T1000 (cell line): ENCODE measurements at places on chromosomes 4 and X.
A peak's percentile ranks its signal among the peaks of the same experiment; 100 is the strongest.

DNA sequence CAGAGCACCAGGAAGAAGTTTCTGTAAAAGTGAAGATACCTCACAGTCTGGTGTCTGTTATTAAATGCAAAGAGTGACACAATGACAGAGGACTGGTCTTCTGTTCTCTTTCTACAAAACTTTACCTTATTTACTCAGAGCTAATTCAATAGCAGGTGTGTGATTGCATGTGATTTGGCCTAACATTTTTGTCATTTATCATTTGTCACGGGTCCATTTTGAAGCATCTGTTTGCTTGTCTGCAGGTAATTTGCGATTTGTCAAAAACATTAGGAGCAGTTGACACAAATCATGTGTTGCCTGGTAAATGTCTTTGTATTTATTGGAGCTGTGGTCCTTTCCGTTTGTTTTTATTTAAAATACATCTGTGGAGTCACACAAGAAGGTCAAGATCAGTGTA, 1232.4 kb downstream of the STIM2 start:
- DNase-seq, result no peak

DNA sequence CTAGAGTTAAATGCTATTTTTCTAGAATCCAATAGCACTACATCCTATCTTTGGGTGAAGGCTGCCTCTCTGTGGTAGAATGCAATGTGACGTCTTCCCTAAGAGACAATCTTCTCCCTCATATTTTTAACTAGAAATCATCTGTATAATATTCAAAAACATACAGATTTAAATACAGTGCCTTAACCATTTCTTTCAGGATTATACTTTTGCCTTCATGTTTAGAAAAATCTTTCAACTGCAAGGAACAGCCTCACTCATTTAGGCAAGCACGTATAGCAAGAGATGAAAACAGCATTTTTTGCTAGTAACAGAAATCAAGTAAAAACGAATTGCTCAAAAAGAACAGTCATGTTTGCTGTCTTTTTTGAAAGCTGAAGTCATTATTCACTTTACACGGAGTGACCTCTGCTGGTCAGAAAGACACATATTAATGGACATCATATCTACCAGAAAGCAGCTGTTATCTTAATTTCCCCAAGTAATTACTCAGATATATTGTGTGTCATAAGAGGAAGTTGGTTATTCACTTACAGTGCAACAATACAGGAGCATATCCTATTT, 422.3 kb downstream of the STPG2 start:
- DNase-seq, result no peak

DNA sequence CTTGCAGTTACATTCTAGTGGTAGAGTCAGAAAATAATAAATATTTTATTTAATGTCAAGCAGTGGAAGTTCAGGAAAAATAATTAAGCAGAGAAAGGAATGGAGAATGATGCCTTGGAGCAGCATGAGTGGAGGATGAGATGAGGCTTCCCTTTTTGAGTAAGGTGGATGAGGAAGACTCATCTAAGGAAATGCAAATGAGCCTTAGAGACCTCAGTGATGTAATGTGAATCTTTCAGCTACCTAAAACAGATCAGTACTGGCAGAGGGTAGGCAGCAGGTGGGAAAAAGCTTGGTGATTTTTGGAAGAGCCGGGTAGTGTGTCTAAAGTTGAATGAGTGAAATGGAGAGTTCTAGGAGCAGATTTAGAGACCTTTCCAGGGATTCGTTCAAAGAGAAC, 118.2 kb downstream of the GRID2 start:
- no peak for DNase-seq

- DNase-seq, result no peak
Observed at GRCh38 chr4:87461281-87461700, 38.9 kb downstream of the NUDT9 start.

- DNase-seq, result no peak
Observed at GRCh38 chr4:1057403-1057745, 45.9 kb downstream of the FGFRL1 start.

DNA sequence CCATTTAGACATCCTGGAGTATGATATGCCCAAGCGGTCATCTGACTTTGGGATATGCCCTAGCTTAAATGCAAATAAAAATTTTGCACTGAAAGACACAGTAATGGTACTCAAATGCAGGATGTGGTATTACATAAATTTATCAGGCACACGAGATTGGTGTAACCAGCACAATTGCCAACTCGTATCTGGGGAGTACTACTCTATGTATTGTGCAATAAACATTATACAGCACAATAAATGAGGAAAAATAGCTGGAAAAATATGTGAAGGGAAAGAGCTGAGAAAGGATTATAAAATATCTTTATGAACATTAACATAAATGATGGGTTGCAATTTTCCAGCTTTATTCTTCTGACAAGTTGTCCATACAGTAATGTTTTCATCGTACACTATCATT, 505.5 kb upstream of the TENM3 start:
- no peak for DNase-seq

DNA sequence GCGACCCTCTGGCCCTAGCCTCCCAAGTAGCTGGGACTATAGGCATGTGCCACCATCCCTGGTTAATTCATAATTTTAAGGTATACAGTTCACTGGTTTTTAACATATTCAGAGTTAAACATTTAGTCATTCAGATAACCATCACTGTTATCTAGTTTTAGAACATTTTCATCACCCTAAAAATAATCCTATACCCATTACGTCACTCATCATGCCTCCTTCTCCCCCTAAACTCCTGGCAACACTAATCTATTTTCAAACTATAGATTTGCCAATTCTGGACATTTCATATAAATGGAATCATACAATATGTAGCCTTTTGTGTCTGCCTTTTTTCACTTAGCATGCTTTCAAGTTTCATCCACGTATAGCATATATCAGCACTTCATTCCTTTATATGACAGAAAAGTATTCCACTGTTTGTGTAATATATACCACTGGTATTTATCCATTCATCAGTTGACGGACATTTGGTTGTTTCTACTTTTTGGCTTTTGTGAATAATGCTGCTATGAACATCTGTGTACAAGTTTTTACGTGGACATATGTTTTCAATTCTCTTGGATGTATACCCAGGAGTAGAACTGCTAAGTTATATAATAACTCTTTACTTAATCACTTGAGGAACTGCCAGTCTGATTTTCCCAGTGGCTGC, 32.0 kb upstream of the RPS3A start:
- DNase-seq, result no peak

GRCh38 chr4:169335331-169335730, 64.6 kb upstream of the SH3RF1 start:
- no peak for DNase-seq

DNA sequence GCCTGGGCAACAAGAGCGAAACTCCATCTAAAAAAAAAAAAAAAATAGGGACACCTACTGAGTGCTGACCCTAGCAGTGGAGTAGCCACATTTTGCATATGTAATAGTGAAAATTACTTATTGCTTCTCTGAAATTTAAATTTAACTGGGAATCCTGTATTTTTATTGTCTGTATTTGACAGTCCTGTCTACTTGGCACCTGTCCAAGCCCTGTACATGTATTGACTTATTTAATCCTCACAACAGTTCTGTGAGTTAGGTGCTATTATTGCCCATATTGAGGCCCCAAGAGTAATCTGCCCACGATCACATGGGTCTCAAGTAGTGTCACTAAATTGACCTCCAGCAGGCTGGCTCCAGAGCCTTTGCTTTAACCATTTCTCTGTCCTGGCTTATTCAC, 81.6 kb downstream of the WDR19 start:
- DNase-seq, result no peak

DNA sequence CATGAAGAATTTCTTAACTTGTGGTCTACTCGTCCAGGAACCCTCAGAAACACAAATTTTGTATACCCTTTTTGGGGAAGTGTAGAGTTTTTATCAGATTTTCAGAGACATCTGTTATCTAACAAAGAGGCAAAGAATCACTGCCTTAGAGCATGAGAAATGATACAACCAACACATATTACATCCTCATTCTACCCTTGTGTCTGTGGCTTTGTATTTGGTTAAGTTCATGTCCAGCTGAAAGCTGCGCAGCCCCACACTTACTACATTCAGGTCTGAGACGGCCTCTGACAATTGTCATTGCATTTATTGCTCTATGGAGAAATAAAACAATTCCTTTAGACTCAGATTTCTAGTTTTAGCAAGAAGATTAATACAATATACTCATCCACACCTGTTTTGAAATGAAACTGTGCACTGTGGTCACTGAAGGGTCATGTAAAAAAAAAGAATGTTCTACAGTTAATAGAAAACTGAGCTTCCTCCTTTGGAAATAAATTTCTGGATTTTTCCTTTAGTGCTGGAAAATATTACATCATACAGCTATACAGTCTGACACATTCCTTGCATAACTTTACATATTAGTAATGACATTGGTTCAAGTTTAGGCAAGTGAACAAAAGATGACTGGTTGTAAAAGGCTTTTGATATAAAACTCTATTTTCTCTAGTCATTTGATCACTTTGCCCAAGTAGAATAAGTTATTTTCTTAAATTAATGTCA, 39.8 kb downstream of the GLRB start:
- DNase-seq, result no peak

DNA sequence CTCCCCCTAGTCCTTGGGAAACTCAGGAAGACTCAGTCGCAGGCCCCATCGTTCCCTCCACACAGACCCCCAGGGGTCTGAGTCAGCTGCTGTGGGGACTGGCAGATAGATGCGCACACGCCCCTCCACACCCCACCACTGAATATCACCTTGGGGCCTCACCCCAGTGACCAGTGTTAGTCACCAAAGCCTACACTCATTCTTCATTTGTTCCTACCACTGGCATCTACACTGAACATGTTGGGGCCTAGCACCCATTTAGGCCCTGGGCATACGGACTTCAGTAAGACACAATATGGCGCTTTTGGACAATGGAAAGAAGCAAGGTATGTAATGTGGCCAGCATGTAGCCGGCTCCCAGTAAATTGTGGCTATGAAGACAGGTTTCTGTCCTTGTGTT, 154.1 kb upstream of the PJA1 start:
- DNase-seq, result no peak

DNA sequence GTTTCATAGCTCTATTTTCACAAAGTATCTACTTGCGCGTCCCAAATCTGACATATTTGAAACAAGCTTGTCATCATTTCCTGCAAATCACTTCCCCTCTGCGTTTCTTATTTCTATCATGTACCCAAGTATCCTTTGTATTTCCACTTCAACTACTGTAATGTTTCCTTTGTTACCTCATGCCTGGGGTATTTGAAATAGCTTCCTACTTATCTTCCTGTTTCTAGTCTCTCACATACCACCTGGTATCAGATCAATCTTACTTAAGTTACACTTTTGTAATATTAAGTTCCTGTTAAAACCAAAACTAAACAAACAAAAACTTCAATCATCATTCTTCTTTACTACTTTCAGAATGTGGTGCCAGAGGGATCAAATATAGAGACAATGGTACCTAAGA, 93.6 kb upstream of the SMAD1 start:
- no peak for DNase-seq

DNA sequence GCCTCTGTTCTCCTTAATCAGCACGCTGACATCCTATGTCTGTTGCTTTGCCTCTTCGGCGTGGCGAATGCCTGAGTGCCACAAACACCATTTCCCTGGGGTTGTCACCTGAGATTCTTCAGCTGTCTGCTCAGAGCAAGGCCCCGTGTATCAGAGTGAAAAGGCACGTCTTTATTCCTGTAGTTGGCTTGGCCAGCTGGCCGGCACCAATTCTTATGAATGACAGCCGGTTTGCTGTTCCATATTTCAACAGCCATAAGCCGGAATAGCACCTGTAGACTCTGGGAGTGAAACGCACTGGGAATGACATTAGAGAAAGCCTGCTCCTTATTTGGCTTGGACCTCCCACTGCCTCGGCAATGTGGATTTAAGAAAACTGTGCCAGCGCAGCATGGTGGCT, 89.3 kb downstream of the MGST2 start:
- no peak for DNase-seq

- peak; percentile 18 for DNase-seq
Observed at GRCh38 chr4:3074846-3075651, 568 bp downstream of the HTT start.

DNA sequence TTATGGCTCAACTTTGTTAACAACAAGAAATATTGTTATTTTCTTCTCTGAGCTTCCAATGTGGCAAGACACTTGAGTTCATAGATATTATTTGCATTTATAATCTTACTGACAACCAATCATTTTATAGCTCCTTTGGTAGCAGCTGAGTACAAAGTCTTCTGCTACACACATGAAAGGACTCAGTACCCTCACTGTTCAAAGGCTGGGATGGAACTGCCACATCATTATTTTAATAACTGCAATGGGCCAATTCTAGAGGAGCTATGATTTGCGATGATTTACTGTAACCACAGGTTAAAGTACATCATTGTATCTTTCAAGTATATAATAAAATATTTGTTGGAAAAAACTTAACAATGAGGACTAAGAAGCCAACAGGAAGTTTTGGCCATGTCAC, 10.9 kb downstream of the MTTP start:
- DNase-seq, result no peak

GRCh38 chr4:134560728-134561127, 359.1 kb upstream of the PABPC4L start:
- DNase-seq, result no peak

DNA sequence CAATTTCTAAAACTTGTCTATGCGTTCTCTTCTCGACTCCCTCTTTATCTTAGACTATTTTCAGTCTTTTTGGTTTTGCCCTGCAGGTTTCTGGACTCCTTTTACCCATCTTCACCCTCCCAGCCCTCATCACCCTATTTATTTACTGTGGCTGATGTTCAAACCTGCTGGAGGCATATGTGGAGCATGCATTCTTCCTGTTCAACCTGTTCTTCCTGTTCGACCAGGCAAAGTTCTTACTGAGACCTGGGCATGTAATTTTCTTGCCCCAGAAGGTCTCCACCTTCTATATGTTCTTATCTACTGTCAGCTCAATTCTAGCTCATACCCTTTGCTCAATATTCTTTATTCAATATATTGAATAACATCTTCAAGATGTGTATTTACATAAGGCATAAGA, 69.4 kb upstream of the AGA start:
- no peak for DNase-seq

DNA sequence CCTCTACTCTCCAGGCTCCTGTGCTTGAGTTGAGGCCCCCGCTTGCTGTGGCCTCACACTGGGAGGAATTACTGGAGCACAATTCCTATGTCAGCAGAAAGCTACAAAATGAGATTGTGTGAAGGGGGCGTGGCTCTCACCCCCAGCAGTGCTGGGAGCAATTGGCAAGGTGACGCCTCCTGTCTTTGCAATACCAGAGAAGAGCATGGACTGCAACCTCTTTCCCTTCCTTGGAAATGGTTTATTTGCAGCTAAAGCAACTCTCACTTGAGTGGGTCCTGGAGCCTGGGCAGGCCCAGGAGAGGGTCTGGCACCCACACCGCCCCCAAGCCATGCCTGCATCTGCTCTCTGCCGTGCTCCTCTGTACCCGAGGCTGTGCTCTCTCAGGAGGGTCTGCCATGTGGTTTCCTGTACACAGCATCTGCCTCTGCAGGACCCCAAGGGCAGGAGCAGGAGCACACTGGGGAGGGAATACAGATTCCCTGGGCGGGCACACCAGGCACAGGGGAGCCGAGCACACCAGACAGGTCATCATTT, 32.9 kb upstream of the HGFAC start:
- no peak for DNase-seq
